ENCODE measurements at places on chromosomes 13 and 19. TPM values are rescaled to one million over a fixed set of nuclear protein-coding genes. Genes with fewer than 3 reads are reported as not detected.

DNA sequence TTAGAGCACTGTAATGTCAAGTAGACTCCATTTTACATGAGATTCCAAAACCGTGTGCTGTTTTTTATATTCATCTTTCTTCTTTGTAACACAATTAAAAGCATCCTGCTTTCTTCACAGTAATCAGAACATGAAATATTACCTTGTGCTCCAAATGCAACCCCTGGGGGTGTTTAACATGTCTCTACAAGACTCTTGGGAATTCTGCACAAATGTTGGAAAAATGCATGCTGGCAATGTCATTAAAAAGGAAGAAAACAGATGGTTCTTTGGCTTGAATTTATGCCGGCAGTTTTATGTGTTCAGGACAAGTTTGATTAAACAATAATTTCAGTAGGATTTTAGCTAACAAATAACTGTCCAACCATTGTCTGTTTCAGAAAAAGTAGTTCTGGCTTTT is 159.1 kb downstream of the LIG4 start:
- H3K27me3 ChIP-seq: no peaks in the 10 kb centered on the region
- H3K4me3 ChIP-seq: no peak overlapping the region
- no peak overlapping the region for H3K27ac ChIP-seq

Gene NTN5
- not detected for total RNA-seq

Gene NLRP7
- not detected for total RNA-seq

Gene PSPN
- total RNA-seq: 1.7 TPM

- H3K36me3 ChIP-seq: no peaks in the 10 kb centered on the region
- peak; percentile 47 for DNase-seq
- no peaks in the 10 kb centered on the region for H3K4me1 ChIP-seq
- no peaks in the 10 kb centered on the region for H3K27me3 ChIP-seq
- H3K4me3 ChIP-seq: peak overlapping the region; percentile 7
Observed at GRCh38 chr13:109869312-109870237, 83.2 kb upstream of the IRS2 start.

Gene SOX1
- not detected for total RNA-seq

DNA sequence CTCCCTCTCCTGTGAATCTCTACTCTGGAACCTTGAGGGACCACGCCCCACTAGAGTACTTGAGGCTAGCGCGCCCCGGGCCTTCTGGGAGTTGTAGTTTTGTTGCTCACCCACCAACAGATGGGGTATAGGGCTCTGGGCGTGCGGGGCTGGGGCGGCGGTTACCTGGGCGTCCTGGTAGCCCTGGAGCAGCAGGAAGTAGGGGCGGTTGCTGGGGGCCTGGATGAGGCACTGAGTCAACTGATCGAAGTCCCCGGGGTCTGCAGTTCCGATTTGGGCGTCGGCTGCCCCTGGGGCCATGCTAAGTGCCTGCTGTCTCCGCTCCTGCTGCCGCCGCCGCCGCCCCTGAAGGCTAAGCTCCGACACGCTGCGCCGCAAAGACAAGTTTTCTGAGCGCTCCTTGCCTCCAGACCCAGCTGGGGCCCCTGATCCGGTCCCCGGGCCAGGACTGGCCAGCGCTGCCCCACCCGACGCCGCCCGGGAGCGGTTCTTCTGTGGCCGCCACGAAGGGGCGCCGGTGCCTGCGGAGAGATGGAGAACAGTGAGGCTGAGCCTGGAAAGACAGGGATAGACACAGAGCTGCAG is 5.3 kb downstream of the RASIP1 start:
- H3K4me1 ChIP-seq: no peaks in the 10 kb centered on the region
- no peak overlapping the region for H3K4me3 ChIP-seq
- DNase-seq: no peak
- no peaks in the 10 kb centered on the region for H3K36me3 ChIP-seq
- peaks cover 4% of the 10 kb centered on the region for H3K27me3 ChIP-seq

- no peak overlapping the region for H3K4me3 ChIP-seq
- no peaks in the 10 kb centered on the region for H3K27me3 ChIP-seq
- no peak overlapping the region for H3K27ac ChIP-seq
- DNase-seq: no peak
- H3K36me3 ChIP-seq: no peaks in the 10 kb centered on the region
Observed at GRCh38 chr13:48486362-48486761, 46.5 kb downstream of the RCBTB2 start.

DNA sequence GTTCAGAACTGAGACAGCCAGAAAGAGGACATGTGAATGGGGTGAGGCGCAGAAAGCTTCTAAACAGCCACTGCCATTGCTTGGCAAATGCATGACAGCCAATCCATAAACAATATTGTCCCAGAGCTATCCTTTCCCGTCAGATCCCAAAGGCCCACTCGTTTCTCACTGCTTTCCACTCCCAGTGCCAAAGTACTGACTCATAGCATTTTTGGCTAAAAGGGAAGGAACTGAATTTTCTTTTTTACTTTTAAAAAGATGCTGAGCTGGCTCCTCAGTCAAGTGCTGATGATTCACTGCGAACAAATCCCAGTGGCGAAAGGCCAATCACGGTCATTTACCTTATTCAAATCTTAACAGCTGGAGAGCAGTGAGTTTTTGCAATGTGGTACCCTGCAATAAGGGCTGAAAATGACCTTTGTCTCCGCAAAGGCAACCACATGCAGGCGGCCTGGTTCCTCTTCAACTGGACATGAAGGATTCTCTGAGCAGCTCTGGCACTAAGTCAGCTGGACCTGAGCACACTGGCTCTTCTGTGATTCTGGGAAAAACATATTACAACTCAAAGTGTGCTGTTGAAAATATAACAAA is 151.7 kb downstream of the DCLK1 start:
- DNase-seq: peak; percentile 50
- no peaks in the 10 kb centered on the region for H3K27me3 ChIP-seq
- no peak overlapping the region for H3K4me3 ChIP-seq
- H3K4me1 ChIP-seq: no peaks in the 10 kb centered on the region

Gene TMPRSS9
- 0.25 TPM for total RNA-seq

Gene SAE1
- 92.0 TPM for total RNA-seq

Gene CACNG8
- 0.03 TPM for total RNA-seq

GRCh38 chr19:33282036-33282671 is 20.2 kb downstream of the CEBPA start:
- no peak for DNase-seq
- H3K4me3 ChIP-seq: no peak overlapping the region
- H3K36me3 ChIP-seq: no peaks in the 10 kb centered on the region
- no peak overlapping the region for H3K27ac ChIP-seq
- H3K27me3 ChIP-seq: no peaks in the 10 kb centered on the region
- peaks cover 6% of the 10 kb centered on the region for H3K4me1 ChIP-seq

DNA sequence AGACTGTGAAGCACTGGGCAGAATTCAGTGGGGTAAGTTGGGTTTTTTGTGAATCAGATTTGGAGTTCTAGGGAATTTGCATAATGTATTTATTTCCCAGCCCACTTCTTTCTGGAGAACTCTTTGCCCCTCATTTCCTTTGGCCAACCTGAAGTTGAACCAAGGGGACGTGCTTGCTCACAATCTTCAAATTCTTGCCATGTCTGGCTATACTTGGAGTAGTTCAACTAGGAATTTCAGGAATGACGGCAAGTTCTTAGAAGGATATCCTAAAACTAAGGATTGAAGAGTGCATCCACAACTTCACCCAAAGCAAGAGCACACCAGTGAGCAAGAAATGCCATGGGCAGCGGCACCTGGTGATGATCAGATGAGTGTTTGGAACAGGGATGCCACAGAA is 88.5 kb downstream of the TEX26 start:
- H3K36me3 ChIP-seq: no peaks in the 10 kb centered on the region
- no peak for DNase-seq
- no peaks in the 10 kb centered on the region for H3K4me1 ChIP-seq
- H3K4me3 ChIP-seq: no peak overlapping the region

Gene KIRREL2
- not detected for total RNA-seq

- no peaks in the 10 kb centered on the region for H3K4me1 ChIP-seq
- no peaks in the 10 kb centered on the region for H3K27me3 ChIP-seq
- DNase-seq: no peak
- no peak overlapping the region for H3K4me3 ChIP-seq
- H3K27ac ChIP-seq: no peak overlapping the region
Observed at GRCh38 chr13:49620170-49620621, 8.1 kb upstream of the ARL11 start.

- no peaks in the 10 kb centered on the region for H3K27me3 ChIP-seq
- no peaks in the 10 kb centered on the region for H3K4me1 ChIP-seq
- H3K4me3 ChIP-seq: no peak overlapping the region
- H3K36me3 ChIP-seq: no peaks in the 10 kb centered on the region
Observed at GRCh38 chr13:89568746-89569145, 1778.7 kb upstream of the MIR17HG start.

Gene TRPM4
- total RNA-seq: 307 TPM

Gene F7
- 0.12 TPM for total RNA-seq

- H3K27me3 ChIP-seq: no peaks in the 10 kb centered on the region
- peak; percentile 80 for DNase-seq
- no peaks in the 10 kb centered on the region for H3K4me1 ChIP-seq
- H3K4me3 ChIP-seq: no peak overlapping the region
Observed at GRCh38 chr13:50576156-50576555, 267.3 kb downstream of the DLEU7 start.

GRCh38 chr19:44451687-44452086 is 3.4 kb upstream of the ZNF229 start:
- no peak for DNase-seq
- no peaks in the 10 kb centered on the region for H3K4me1 ChIP-seq
- H3K36me3 ChIP-seq: no peaks in the 10 kb centered on the region
- no peak overlapping the region for H3K27ac ChIP-seq
- H3K4me3 ChIP-seq: no peak overlapping the region

Gene ATP8B3
- total RNA-seq: 0.15 TPM
